Fibroblast of pulmonary artery (primary cell): ENCODE measurements at places on chromosomes 16 and 17.

DNA sequence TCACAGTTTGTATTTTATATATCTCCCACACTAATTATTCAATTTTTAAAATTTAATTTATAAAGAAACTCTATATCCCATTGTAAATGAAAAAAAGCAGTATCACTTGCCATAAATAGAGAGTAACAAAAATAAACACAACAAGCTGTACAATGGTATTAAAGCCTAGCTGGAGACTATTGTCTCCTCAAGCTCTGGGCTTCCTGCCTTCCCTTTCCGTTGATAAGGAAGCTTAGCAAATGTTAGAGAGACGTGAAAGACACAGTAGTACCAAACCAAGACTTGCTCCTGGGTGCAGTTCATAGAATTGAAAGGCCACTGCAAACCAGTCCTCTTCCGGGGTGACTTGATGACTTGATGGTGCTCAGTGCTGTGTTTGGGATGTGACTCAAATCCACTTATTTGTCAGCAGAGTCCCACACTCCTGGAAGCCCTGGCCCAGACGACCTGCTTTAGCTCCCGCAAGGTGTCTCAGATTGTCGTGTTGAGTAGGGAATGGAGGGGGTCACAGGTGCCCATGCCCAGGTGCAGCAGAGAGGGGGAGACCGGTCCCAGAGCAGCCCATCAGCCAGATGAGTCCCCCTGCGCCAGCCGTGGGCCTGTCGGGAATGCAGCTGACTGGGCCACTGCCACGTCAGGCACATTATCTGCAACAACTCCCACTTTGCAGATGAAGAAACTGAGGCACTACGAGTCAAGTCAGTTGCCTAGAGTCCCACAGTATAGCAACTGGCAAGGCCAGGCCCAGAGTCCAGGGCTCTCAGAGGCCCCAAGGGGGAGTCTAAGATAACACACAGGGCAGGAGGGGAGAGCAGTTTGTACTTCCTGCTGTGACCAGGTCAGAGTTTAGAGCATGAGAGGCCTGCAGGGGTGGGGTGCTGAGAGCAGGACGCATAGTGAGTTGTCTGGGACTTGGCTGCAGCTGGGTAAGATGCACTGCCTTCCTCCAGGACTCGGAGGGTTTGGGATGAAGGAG, 40.5 kb downstream of the PSME3IP1 start:
- DNase-seq: peak; percentile 58

DNA sequence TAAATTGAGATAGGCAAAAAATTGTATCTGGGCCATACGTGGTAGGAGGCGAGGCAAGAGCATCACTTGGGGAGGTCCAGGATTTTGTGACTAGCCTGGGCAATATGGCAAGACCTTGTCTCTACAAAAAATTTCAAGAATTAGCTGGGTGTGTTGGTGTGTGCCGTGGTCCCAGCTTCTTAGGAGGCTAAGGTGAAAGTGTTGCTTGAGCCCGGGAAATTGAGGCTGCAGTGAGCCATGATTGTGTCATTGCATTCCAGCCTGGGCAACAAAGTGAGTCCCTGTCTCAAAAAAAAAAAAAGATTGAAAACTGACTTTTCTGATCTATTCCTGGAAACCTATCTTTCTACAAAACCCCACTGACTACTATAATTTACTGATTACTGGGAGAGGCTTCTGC, 26.7 kb downstream of the CDK12 start:
- no peak for DNase-seq

DNA sequence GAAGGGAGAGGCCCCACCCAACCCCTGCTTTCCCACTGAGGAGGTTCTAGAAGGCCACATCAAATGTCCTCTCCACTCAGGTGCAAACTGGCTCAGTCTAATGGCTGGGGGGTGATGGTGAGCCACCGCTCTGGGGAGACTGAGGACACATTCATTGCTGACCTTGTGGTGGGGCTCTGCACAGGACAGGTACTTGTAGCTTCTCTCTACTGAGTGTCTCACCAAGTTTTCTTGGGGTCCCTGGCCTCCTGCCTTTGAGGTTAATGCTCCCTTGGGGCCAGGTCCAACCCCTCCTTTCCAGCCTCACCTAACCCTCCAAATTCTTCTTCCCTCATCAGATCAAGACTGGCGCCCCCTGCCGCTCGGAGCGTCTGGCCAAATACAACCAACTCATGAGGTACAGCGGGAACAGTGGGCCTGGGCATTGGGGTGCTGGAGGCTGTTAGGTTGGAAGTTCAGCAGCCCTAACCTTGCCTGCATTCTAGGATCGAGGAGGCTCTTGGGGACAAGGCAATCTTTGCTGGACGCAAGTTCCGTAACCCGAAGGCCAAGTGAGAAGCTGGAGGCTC, 5.7 kb downstream of the ENO3 start:
- DNase-seq: no peak

- DNase-seq: no peak
These were observed 25.5 kb upstream of the LRRC75A start for GRCh38 chr17:16517477-16517876.

DNA sequence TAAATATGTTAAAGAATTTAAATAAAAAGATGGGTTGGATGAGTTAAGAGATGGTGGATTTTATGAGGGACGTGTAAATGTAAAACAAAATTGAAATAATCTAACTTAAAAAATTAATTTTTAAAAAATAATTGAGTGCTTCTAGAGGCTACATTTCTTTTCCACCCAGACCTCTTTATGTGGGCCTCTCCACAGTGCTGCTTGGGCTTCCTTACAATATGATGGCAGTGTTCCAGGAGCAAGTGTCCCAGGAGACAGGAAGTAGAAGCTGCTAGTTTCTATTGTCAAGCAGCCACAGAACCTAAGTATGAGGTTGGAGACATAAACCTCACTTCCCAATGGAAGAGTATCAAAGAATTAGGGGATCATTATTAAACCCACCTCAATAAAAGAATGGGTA, 205.7 kb upstream of the CPHXL start:
- DNase-seq: no peak

DNA sequence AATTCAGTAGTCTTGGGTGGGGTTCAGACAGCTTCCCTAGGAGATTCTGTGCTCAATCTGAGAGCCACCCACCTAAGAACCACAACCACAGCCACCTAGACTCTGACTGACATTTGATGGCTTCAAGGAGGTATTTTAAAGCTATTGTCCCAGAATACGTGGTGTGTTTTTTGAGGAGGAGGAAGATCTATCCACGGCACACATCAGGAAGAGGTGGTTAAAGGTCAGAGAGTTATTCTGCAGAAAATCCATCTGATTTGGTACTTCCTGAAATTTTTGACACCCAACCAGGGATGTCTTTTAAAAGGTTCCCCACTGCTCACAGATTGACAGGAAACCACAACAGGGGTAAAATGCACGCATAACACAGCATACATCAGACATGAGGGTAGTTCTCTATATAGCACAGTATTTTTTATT, 25.1 kb downstream of the SMARCE1 start:
- DNase-seq: no peak

GRCh38 chr16:84907575-84907974, 87.8 kb downstream of the CRISPLD2 start:
- peak; percentile 60 for DNase-seq

GRCh38 chr16:50121278-50121677, 31.8 kb upstream of the TENT4B start:
- DNase-seq: no peak

DNA sequence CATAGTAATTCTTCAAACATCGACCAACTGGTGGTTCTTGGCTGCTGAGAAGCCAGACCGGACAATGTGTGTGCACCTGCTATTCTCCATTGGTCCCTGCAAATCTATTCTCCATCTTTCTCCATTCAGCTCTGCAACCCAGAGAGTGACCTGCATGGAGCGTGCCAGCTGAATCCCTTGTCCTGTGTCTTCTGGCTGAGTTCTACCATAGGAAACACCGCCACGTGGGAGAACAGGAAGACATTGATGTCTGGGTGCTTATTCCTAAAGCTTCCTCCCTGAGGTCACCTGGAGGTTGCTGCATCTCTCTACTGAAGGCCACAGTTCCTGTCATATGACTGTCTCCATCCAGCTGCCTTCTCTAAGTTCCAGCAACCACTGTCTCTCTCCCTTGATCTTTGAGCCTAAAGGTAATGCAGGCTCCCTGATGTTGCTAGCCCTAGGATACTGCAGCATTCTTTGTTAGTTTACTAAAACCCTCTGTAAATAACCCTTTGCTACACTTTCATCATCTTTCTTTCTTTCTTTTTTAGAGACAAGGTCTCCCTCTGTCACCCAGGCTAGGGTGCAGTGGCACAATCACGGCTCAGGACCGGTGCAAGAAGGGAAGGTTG, 10.6 kb upstream of the SMG1 start:
- no peak for DNase-seq

- DNase-seq: no peak
These were observed 91.3 kb upstream of the PLEKHM1 start for GRCh38 chr17:45581860-45582259.

GRCh38 chr16:5477251-5477650, 379.7 kb upstream of the EEF2KMT start:
- DNase-seq: no peak

- peak; percentile 81 for DNase-seq
These were observed 1.6 kb downstream of the RIPOR1 start for GRCh38 chr16:67530013-67530939.
